ENCODE measurements at places on chromosomes 5 and 9.

DNA sequence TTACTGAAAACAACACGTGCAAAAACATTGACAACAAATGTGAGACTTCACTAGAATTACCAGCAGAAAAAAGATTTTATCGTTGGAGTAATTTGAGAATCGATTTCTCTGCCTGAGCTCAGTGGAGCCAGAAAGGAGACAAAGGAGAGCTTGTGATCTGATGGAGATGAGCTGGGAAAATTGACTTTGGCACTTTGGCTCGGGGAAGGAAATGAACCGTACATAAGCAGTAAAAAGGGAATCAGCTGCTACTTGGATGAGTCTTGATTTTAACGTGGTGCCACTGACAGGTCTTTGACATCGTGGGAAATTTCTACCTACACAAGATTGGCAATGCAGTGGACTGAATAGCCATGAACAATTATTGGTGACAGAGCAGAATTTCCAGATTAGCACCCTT is 244.7 kb upstream of the RPS23 start:
- no peak for DNase-seq

DNA sequence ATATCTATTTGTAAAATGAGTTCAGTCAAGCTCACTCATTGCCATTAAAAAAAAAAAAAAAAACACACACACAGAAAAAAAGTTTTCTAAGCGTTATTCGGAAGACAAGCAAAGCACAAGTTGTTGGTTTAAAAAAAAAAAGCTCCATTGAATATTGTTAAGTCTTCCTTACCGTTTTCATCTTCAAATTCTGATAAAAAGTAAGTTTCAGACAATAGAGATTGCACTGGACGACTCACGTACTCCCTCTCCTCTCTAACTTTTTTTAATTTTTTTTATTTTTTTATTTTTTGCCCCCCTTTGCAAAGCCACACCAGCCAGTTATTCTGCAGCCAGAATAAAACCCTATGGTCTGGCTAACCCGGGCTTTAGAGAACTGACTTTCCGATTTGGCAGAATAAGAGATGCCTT is 544 bp downstream of the ADAMTS6 start:
- DNase-seq = no peak

DNA sequence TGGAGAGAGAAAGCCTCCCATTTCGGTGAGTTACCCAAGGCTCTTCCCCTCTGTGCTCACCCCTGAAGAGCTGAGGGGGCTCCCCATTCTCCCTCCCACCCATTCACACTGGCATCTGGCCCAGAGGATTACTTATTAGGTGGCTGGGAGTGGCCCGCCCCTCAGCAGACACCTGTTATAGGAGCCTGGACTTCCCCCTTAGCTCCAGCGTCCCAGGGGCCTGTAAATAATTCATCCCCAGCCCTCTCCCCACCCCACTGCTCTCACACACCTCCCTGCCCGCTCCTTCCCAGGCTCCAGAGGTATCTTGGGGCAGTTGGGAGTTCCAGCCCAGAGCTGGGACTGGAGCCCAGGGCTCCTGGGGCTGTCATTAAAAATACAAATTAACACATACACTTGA is 11.6 kb upstream of the SLC6A7 start:
- DNase-seq = no peak

GRCh38 chr5:22531986-22532385 is 321.2 kb downstream of the CDH12 start:
- DNase-seq = no peak

DNA sequence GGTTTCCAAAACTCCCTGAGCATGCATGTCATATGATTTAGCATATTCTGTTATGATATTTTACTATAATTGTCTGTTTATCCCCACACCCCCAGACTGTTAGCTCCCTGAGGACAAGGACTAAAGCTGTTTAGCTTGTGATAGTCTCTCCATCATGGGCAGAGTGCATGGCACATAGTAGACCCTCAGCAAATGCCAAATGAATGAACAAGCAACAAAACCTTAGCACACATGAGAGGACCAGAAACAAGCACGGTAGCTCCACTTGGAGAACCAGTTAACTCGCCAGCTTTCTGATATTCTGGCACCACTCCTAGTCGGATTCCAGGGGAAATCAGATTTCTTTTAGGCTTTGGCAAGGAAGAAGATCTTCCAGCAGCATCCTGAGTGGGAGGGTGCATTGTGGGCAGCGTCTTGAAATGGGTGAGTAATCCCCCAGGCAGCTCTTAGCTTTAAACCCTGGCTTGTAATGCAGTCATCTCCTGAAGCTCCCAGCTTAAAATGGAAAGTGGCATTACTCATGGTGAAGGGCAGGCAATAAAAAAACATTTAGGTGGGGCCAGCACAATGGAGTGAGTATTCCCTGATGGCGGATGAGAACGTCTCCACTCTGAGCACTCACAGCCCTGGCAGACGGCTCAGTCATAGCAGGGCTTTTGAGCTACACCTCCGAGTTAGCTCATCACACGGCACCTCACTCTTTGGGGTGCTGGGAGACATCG is 41.1 kb downstream of the FGF1 start:
- no peak for DNase-seq

All from T-helper 2 cell treated with Interferon-gamma antibody and Interleukin-4, amounts not matched to agents 5 μg/mL and 100 μg/mL, for 36 hours (primary cell).